Panc1 (cell line): ENCODE measurements at places on chromosomes 3 and 15. TPM values are rescaled to one million over a fixed set of nuclear protein-coding genes. Genes with fewer than 3 reads are reported as not detected.

The DPP8 gene
- 36.2 TPM for total RNA-seq

The DNAH12 gene
- 0.21 TPM for total RNA-seq

The BNIP2 gene
- total RNA-seq = 70.7 TPM

The C3orf22 gene
- not detected for total RNA-seq

The ADGRG7 gene
- not detected for total RNA-seq

The MOBP gene
- not detected for total RNA-seq

The GPR27 gene
- 0.15 TPM for total RNA-seq

The SLC26A6 gene
- total RNA-seq = 36.3 TPM

The NSUN3 gene
- 14.4 TPM for total RNA-seq

The ARHGAP31 gene
- 7.6 TPM for total RNA-seq

The FSIP1 gene
- total RNA-seq = 1.4 TPM

The STRIT1 gene
- not detected for total RNA-seq

The MYZAP gene
- 1.1 TPM for total RNA-seq

GRCh38 chr3:150237490-150237889 lies 170.6 kb upstream of the TSC22D2 start:
- DNase-seq = no peak

GRCh38 chr3:25281041-25281731 lies 146.9 kb upstream of the RARB start:
- no peak for DNase-seq

GRCh38 chr3:36221975-36222374 lies 158.3 kb upstream of the STAC start:
- no peak for DNase-seq

GRCh38 chr15:65896236-65896635 lies 26.9 kb downstream of the RAB11A start:
- DNase-seq = no peak

DNA sequence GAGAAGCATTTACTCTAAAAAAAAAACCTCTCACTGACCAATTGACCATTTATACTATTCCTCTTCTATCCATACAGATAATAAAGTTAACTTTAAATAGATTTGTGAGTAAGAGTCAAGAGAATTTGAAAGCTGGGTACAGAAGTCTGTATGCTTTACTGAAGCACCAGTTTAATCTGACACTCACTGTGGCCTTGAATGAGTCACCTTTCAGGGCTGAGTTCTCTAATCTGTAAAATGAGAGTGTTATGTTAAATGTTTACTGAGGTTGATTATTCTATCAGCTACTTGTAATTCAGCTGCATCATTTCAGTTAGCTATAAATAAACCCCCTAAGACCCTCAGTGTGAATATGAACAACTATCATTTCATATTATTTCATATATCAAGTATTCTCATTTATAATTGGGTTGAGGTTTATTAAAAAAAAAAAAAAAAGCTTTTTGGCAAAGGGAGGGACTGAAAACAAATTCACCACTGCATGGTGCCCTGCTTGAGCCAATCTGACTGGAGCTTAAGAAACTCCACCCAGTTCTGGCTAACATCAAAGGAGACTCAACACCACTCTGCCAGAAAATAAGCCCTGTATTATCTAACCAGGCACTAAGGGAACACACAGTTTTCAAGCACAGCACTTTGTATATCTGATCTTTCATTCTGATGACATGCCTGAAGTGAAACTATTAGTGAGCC lies 2.8 kb downstream of the MAP4 start:
- no peak for DNase-seq

GRCh38 chr15:42577514-42578031 lies 2.2 kb downstream of the STARD9 start:
- DNase-seq = no peak

DNA sequence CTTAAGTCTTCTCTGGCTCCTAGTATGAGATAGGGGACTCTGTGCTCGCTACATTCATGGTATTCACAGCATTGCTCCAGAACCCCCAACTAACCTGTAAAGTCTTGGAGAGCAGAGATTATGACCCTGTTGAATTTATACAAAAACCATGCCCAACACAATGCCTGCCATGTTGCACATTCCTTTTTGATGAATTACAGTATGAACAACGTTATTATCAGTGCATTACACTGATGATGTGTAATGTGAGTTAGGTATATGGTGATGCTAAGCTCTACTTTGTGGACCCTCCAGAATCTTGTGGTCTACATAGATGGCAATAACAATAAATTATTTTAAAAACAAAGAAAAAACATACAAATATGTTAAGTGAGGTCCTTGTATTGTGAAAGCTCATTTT lies 64.3 kb downstream of the EOMES start:
- DNase-seq = no peak

DNA sequence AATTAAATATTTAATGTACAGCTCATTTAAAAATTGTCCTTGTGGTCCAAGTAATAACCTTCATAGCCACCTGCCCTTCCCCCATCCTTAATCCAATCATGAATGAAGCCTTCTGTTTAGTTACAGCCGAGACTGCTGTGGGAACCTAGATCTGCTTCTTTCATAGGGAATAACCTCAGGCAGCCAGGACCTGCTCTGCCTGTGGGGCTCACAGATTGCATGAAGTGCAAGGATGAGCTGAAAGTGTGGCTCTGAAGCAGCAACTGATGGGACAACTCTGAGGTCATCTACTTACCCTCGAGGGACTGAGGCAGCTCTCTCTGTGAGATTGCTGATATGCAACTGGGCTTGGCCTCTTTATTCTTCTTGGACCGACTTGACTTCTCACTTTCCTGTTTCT lies 169.8 kb downstream of the POTEB3 start:
- no peak for DNase-seq

- DNase-seq = no peak
These were observed 260.0 kb upstream of the THBS1 start for GRCh38 chr15:39320886-39321285.

DNA sequence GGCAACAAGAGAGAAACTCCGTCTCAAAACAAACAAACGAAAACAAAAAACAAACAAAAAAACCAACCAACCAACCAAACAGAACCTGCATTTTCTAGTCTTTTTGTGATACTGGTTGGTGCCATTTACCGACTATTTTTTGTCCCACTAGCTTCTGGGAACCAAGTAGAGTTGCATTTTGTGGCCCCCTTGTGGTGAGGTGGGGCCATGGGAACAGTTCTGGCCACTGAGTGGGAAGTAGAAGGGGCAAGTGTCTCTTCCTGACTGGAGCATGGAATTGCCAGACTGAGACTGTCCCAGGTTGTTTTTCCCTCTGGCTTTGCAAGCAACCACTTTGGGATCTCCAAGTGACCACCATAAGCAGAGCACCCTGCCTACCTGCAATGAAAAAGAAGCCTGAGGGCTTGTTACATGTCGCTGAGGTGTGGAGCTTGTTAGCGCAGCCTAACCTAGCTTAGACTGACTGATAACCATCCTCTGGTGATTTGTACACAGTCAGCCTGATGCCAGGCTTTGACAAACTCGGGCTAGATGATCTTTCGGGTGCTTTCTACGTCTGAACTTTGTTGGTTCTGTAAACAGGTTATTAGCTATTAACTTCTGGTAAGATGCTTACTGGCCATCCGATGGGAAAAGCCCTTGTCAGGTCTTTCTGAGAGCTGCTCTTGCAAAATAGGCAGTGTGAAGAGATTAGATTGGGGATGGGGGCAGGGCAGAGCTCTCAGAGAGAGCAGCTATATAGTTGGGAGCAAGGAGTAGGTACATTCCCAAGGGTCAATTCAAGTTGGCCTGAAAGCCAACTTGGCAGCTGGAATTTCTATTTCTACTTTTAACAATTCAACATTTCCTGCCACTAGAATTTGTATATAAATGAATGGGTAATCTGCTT lies 172.2 kb downstream of the SSR3 start:
- DNase-seq = peak; percentile 17

GRCh38 chr15:37093480-37094332 lies 6.6 kb downstream of the MEIS2 start:
- no peak for DNase-seq

- DNase-seq = no peak
These were observed 7.7 kb upstream of the SIAH2 start for GRCh38 chr3:150770681-150771080.

GRCh38 chr3:32428092-32429068 lies 36.7 kb downstream of the CMTM7 start:
- DNase-seq = no peak

- no peak for DNase-seq
These were observed 28.2 kb upstream of the MGA start for GRCh38 chr15:41631880-41632470.

DNA sequence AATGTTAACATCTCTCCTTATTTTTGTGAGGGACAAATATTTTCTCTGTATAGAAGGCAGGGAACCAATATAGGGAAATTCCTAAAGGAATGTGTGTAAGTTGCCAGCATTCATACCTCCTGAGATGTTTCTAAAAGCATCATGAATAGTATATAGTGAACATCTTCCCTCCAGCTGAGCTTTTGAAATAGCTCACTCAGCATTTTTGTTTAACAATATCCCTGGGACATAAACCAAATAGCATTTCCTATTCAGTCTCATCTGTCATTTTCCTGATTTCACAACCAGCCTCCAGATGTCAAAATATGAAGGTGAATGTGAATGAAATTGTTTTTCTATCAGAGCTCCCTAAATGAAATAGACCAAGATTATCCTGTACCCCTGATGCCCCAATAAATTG lies 137.2 kb downstream of the PPM1L start:
- no peak for DNase-seq

DNA sequence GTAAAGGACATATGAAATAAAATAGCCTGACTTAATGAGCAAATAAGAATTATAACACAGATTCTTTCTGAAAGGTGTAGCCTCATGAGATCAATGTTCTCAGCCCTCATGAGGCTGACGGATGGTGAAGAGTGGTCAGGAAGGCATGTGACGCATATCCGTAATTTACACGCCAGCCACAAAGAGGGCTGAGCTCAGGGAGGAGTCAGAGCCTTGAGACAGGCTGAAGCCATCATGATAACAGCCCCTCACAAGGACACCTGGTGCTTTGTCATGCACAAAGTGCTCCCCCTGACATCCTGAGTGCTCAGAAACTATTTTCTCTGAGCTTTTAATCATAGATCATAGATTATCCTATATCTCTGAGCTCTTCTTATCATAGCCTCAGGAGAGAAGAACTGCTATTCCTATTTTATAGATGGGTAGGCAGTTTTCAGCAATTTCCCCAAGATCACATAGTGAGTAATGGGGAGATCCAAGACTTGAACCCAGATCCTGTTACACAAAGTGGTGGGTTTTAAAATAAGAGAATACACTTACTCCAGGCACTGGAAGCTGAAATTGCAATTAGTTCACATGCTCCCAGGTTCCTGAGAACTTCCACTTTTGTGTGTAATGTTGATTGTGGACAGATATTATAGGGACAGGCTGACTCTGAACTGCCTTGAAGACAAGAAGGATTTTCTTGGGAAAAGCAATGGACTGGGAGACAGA lies 267.1 kb downstream of the RPLP1 start:
- no peak for DNase-seq

DNA sequence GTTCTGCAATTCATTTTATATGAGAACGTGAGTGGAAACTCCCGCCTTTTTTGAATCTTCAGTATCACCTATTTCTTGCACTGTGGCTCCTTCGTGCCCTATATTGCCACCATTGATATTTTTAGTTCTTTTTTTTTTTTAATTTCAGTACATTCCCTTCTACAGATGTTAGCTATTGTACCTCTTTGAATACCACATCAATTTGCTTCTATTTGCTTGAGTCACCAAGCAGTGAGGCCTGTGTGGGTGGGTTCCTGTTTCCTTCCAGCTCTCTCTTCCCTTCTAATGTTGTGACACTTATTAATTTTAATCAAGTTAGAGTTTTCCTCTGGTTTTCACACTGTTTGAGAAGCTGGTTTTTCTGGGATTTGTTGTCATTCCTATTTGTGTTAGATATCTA lies 8.7 kb downstream of the HACD2 start:
- no peak for DNase-seq

DNA sequence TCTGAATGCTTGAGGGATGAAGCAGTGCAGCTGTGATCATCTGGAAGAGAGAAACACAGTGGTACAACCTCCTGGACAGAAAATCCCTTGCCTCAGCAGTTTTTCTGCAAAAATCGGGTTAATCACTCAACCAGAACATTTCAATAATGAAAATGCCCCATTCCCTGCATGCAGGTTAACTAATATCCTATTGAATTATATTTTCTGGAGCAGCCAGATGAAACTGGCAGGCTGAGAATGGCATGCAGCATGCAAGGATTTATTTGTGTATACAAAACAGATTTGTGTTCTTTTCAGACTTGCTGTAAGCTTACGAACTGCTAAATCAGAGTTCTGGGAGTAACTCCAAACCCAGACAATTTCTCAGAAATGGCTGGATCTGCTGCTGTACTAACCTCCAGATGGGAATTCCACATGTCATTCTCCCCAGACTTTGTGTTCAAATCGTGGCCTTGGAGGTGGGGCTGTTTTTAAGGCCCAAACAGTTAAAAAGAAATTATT lies 39.1 kb downstream of the SLC9A9 start:
- DNase-seq = no peak

- no peak for DNase-seq
These were observed 130.9 kb downstream of the PGPEP1L start for GRCh38 chr15:98876451-98877369.

DNA sequence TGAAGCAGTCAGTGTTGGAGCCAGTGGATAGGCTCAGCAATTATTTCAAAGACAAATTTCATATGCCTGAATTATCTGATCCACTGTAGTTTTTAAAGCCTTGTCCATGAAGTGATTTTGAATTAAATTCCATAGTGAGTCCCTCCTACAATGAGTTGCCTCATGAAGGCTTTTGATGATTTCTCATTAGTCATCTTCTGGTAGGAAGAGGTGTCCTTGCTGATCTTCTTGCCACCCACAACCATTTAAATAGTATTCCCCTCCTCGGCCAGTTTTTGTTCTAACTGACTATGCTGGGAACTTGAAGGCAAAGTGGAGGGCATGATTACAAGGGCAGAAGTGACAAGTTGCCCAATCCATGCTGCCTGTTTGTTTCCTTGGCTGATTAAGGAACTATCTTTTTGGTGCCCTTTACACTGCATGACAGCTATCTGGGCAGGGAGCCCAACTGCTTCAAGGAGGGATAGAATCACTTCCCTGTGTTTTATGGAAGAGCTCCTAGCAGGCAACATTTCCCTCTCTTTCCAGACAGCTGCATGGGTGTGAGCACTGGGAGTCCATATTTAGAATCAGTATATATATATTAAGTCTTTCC lies 617.5 kb downstream of the ZPLD1 start:
- no peak for DNase-seq
